Activated naive CD4-positive, alpha-beta T cell treated with anti-CD3 and anti-CD28 coated beads, Interleukin-2, amount 50 U/mL, for 16 hours (primary cell): ENCODE measurements at places on chromosomes 2 and 18.
A peak's percentile ranks its signal among the peaks of the same experiment; 100 is the strongest.

DNA sequence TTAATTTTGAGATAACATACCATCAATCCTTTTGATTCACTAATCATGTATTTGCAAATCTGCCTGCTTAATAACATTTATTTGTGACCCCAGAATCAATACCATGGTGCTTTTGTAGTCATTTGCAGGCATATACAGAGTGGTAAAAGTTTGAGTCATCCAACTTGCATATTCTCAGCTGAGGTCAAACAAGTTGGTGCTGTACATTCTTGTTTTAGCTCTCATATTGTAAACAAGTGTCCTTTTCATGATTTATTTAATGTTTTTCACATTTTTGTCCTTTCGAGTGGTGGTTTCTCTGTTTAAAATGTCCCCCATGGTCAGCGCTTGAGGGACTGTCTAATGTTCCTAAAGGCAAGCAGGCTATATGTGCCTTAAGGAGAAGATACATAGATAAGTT, 17.5 kb downstream of the RAB27B start:
- no peak for DNase-seq

GRCh38 chr2:121345887-121346286, 60.9 kb upstream of the TFCP2L1 start:
- DNase-seq: no peak

DNA sequence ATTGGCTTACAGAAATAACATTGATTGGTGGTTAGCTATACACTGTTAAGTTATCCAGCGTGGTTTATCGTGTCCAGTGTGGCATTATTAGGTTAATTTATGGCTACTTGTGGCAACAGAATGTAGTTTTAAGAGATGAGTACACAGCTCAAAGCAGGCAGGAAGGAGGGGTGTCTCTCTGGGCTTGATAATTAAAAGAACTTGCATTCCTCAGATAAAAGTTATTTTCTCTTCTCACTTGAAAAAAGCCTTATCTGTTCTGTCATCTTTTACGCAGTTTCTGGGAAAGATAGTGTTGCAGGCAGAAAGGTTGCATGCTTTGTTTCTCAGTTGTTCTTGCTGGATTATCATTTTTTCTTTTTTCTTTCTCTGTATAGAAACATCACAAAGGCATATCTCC, 154.4 kb upstream of the COL3A1 start:
- no peak for DNase-seq

DNA sequence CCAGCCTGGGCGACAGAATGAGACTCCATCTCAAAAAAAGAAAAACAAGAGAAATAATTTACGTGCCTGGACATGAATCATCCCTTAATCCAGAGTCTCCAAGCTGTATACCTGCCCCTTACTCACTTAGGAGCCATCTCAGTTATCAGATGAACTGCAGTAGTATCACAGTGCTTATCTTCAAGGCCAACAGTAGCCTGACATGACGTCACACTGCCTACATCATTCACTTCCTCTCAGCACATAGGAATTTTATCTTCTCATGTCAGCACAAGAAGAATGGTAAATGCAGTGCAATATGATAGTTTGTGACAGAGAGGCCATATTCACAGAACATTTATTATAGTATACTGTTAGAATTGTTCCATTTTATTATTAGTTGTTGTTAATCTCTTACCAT, 216.6 kb downstream of the SS18 start:
- no peak for DNase-seq

DNA sequence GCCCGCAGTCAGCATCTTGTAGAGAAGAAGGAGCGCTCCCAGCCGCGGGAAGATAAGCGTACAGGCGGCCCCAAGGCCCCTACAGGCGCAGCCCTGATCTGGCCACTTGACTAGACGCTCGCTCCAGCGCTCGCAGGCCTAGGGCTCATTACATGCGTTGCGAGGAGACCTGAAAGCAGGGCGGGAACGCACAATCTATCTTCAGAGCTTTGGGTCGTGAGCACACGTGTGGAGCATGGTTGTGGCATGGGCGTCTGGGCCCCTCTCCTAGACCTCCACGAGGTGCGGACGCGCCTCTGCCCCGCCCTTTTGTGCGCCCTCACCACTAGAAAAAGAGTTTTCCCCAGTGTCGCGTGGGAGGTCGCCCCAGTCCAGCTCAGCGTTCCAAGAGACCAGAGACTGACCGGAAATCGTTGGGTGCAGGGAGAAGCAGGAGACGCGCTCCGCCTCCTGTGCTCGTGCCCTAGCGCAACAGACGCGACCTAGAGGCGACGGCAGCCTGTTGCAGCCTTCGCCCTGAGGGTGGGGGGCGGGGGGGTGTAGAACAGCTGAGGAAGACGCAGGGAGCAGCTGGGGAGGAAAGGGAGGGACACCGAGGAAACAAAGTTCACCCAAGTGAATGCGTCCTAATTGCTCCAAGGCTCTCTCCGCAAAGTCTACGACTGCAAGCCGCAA, 12.6 kb downstream of the NR4A2 start:
- DNase-seq: no peak

GRCh38 chr2:238743243-238744065, 104.4 kb upstream of the TWIST2 start:
- DNase-seq: no peak

DNA sequence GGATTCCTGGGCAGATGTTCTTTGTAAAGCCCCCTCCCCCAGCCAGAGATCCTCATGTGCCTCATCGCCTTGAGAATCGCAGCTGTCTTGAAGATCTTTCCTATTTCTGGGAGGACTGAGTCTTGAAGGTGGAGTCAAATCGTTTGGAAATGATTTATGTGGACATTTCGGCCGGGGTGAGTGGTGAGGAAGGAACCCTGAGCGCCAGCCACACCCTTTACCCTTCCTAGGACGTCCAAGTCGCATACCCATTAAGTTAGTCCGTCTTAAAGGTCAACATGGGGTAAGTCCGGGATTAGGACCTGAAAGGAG, 84.9 kb upstream of the ZCCHC2 start:
- no peak for DNase-seq

DNA sequence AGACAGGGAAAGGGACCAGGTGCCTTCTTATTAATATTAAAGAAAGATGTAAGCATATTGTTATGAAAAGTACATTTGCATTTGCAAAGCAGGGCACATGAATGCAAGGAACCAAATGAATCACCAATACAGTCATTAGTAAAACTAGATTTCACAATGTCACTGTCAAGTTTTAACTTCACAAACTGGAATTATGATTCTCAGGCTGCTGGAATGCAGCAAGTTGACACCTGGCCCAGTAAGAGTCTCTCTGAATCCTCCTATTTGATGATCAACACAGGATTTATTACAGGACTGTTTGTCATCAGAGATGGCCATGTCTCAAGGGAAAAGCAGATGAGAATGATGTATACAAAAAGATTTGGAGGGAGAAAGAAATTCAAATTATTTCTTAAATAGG, 72.9 kb upstream of the STK39 start:
- DNase-seq: no peak

GRCh38 chr18:62744076-62744968, 29.0 kb downstream of the PHLPP1 start:
- no peak for DNase-seq

DNA sequence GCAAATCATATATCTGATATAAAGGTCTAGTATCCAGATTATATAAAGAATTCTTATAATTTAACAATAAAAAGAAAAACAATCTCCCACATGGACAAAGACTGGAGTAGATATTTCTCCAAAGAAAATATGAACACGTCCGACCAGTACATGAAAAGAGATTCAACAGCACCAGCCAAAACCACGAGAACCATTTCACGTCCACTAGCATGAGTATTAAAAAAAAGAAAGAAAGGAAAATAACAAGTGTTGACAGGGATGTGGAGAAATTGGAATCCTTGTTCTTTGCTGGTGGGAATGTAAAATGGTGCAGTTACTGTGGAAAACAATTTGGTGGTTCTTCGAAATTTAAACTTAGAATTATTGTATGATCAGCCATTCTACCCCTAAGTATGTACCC, 432.7 kb upstream of the TRIB2 start:
- DNase-seq: no peak

DNA sequence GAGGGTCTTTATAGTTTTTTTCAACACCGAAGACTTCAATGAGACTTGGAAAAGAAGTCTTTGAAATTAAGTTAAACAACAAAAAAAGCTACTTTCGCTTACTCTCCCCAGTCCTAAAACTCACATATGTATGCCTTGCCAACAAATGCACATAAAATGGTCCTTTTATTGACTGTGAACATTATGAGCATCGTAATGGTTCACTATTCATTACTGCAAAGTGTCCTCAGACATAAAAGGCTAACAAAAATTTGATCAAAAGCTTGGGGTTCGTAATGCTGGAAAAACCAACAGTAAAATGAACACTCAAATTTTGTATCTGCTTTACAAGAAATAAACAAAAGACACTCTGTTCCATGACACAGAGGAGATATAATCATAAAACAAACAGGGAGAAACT, 285.3 kb upstream of the SLC8A1 start:
- no peak for DNase-seq

- no peak for DNase-seq
These were observed 97.2 kb downstream of the MAIP1 start for GRCh38 chr2:200052627-200053026.

- peak; percentile 59 for DNase-seq
These were observed 28.7 kb downstream of the SRSF7 start for GRCh38 chr2:38722271-38723061.

- DNase-seq: no peak
These were observed 132.9 kb upstream of the HDAC4 start for GRCh38 chr2:239533569-239534316.
